ENCODE measurements at places on chromosomes 16 and 17.

- DNase-seq = no peak
Observed at GRCh38 chr16:85927959-85928358, 29.0 kb downstream of the IRF8 start.

- DNase-seq = no peak
Observed at GRCh38 chr16:1338855-1339675, 5.6 kb downstream of the BAIAP3 start.

- no peak for DNase-seq
Observed at GRCh38 chr17:73105431-73105830, 12.9 kb upstream of the SLC39A11 start.

- no peak for DNase-seq
Observed at GRCh38 chr16:72044296-72044695, 10.0 kb upstream of the HP start.

- no peak for DNase-seq
Observed at GRCh38 chr17:76689859-76690258, 20.9 kb downstream of the MXRA7 start.

DNA sequence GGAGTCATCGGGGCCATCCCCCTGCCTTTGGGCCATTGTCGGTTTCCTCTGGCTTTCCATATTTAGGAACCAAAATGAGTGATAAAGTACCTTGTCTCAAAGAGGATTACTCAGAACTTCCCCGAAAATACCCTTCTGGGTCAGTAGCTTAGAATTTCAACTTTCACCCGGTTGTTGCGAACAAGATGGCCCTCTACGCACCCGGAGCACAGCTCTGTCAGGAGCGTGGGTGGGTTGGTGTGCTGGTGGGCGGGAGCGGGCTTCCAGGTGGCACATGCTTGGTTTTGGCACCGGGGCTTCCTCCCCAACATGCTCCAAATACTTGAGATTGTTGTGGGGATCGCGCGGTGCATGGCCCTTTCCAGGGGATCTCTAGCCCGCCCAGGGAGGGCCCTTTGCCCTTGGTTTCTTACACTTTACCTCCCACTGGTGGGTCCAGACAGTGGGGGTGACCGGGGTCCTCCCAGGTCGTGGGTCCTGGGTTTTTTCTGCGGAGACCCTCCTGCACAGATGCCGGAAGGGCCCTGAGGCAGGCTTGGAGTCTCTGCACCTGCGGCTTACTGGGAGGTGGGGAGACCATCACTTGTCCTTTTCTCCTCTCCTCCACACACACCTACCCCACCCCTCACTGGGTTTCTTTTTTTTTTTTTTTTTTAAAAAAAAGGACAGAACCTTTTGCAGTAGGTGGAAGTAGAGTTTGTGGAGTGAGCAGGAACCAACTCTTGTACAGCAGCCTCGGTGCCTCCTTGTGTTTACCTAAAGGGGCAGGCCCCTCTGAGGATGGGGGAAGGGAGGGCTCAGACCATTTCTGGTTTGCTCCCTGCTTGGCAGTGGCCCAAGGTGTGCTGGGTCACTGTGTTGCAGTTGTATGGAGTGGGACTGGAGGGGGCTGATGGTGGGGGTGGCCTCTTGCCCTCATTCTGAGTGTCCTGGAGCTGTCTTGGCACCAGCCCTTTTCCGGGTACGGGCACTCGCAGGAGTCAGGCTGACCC, 142.1 kb downstream of the SEC14L1 start:
- DNase-seq = no peak

All from stimulated activated naive CD4-positive, alpha-beta T cell (primary cell).